ENCODE measurements at places on chromosomes 1 and 21. TPM values are rescaled to one million over a fixed set of nuclear protein-coding genes. Genes with fewer than 3 reads are reported as not detected.

XCL2 gene
- total RNA-seq: not detected

GJA8 gene
- not detected for total RNA-seq

E2F2 gene
- total RNA-seq: 24.1 TPM

CCDC17 gene
- total RNA-seq: 4.4 TPM

FAF1 gene
- total RNA-seq: 55.5 TPM

NRDC gene
- total RNA-seq: 135 TPM

TMEM52 gene
- 2.0 TPM for total RNA-seq

DAB1 gene
- 1.7 TPM for total RNA-seq

FMN2 gene
- not detected for total RNA-seq

SARS1 gene
- 116 TPM for total RNA-seq

KRTAP22-2 gene
- not detected for total RNA-seq

CFAP141 gene
- total RNA-seq: not detected

SAMD13 gene
- total RNA-seq: not detected

FAM110D gene
- total RNA-seq: not detected

PAPPA2 gene
- total RNA-seq: 0.19 TPM

FLG2 gene
- total RNA-seq: not detected

TAS1R3 gene
- total RNA-seq: 1.1 TPM

Measured in activated T-helper 17 cell treated with anti-CD3 and anti-CD28 coated beads, Interleukin-2, amount 50 U/mL, for 72 hours (primary cell).